Right renal cortex interstitium (tissue), 3 donors: ENCODE measurements at places on chromosomes 7 and 10. TPM values are rescaled to one million over a fixed set of nuclear protein-coding genes. Genes with fewer than 3 reads are reported as not detected.

SAMD8 gene
- polyA plus RNA-seq, result 13.4 TPM

ARL3 gene
- 31.9 TPM for polyA plus RNA-seq

TECTB gene
- not detected for polyA plus RNA-seq

FGFBP3 gene
- 2.0 TPM for polyA plus RNA-seq

KCNIP2 gene
- 4.0 TPM for polyA plus RNA-seq

GPR15LG gene
- polyA plus RNA-seq, result not detected

NAT16 gene
- polyA plus RNA-seq, result not detected

SFTPA1 gene
- polyA plus RNA-seq, result not detected

AGAP5 gene
- 8.2 TPM for polyA plus RNA-seq

HECTD2 gene
- 31.5 TPM for polyA plus RNA-seq

SLC18A3 gene
- polyA plus RNA-seq, result not detected

CTAGE8 gene
- polyA plus RNA-seq, result 7.7 TPM

HOGA1 gene
- 35.9 TPM for polyA plus RNA-seq

CUEDC2 gene
- 72.9 TPM for polyA plus RNA-seq

MORN4 gene
- 24.0 TPM for polyA plus RNA-seq

C10orf53 gene
- polyA plus RNA-seq, result 0.13 TPM
